ENCODE measurements at places on chromosomes 2 and 18. TPM values are rescaled to one million over a fixed set of nuclear protein-coding genes. Genes with fewer than 3 reads are reported as not detected.

DNA sequence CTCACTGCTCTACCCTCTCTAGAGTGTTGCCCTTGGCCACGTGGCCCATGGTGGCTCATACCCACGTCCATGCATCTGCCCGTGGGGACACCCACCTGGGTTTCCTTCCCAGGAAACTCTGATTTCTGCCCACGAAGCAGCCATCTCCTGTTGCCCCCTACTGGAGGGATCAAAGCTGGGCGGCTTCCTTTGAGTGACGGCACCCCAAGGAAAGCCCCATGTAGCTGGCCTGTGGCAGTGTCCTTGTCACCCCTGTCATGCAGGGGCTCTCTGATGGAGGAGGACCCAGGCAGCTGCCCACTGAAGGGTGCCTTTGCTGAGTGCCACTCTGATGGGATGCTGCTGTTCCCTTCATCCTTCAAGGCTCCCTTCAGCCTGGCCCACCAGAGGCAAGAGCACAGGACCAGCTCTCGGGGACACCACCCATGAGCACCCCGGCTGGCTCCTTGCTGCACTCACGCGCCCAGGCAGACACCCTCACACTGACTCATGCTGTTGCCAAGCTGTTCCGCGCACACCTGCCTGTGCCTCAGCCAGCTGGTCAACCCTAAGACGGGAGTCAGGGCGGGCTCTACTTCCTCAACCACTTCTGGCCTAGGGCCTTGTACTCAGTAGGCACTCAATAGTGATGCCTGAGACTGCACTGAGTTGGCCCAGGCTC, 101.1 kb downstream of the CTIF start:
- no peak for DNase-seq

The PAX3 gene
- not detected for total RNA-seq

The TTN gene
- total RNA-seq: 1.3 TPM

DNA sequence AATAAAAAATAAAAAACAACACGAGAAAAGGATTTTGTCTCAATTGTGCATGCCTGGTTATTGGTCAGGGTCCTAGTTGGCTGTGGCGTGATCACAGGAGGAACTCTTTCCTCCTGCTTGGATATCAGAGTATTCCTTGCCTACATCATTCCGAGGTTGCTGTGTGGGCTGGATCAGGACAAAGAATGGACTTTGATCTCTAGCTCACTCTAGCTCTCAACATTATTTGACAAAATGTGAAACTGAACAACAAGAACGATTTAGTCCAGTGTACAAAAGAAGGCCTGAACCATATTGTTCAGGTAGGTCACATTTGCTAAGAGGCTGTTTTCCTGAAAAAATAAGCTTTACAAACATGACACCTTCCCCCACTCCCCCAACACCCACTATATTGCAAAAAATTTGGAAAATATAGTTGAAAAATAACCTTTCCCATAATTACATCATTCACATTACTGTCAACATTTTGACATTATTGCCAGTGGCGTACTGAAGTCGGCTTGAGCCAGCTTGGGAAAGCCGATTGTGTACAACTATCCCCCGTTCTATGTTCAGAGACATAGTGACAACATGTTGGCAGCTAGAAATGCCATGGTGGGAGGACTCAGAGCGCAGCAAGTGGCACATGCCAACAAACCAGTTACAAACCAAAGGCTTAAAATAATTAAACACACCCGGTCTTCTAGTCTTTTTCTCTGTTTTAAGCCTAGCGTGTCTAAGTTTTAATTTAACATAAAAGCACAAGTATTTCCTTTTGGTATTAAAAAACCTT, 179.0 kb downstream of the LPIN1 start:
- DNase-seq: no peak

The CTAGE1 gene
- under 0.01 TPM for total RNA-seq

DNA sequence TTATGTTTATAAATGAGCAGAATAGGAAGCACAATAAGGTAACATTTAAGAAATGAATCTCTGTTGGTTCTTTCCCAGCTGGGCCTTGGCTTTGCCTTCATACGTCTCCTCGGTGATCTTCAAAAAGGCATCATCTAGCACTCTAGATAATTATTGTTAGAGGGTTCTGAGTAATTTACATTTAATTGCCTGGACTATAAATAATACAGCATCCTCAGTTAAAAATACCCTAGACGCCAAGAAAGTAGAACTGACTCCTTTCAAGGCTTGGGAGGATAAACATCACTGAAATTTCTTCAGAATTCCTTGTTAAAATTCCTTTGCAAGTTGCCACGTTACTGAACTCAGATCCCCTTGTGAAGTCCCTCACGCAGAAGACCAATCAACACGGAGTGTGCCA, 199.7 kb upstream of the BOD1L2 start:
- DNase-seq: no peak

The ATP6V1C2 gene
- 0.67 TPM for total RNA-seq

DNA sequence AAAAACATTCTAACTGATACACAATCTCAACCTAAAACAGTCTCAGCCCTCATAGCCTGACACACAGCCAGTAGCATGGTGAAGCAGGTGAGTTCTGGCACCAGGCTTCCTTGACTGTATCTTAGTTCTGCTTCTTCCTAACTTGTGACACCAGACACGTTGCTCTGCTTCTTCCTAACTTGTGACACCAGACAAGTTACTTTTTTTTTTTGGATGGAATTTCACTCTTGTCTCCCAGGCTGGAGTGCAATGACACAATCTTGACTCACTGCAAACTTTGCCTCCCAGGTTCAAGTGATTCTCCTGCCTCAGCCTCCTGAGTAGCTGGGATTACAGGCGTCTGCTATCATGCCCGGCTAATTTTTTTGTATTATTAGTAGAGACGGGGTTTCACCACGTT, 6.7 kb upstream of the ATG16L1 start:
- DNase-seq: no peak

GRCh38 chr2:160538559-160539355, 45.1 kb upstream of the RBMS1 start:
- DNase-seq: no peak

- DNase-seq: no peak
Measured at GRCh38 chr2:189555232-189555631, 25.4 kb downstream of the SLC40A1 start.

DNA sequence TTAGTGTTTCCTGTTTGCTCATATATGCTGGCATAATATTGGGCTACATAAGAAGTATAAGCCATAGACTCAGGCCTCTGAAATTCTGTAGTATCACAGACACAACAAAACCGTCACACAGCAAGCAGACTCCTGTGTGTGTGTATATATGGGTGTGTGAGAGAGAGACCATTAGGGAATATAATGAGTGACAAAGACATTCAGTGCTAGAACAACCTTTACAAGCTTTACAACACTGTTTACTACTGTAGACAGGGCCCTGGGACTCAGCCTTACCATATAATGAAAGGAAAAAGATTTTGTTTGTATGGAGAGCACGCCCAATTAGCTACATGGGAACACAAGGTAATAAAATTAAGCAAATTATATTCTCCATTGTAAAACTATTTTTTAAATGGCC, 65.4 kb upstream of the TMEM182 start:
- DNase-seq: no peak

- peak; percentile 46 for DNase-seq
Measured at GRCh38 chr2:201208563-201209252, 25.8 kb downstream of the CASP10 start.

DNA sequence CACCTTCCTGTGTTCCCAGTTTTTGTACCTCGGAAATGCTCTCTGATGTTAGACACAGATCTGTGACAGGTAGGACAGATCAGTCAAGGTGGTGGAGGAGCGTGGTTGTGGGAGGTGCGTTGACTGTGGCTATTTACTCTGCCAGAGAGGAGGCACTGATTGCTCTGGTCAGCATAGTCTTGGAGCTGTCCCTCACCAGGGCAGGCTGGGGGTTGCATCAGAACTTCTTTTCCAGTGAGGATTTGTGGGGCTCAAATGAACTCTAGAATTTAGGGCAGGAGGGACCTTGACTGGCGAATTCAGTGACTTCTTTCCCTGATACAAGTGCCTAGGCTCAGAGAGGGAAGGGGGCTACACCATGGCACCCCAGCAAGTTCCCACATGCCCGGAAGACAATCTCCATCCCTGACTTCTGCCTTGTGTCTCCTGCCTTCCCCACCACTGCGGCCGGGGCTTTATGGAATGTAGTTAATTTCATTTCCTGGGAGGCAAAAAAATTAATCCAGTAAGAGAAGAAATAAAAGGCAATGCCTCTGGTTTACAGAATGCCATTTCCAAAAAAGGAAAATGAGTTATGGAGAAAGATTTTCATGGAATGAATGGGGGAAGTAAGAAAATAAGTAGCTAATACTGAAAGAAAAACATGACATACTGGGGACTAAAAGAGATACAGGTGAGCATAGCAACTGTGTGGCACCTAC, 26.1 kb downstream of the NIFK start:
- no peak for DNase-seq

The ACTR1B gene
- 130 TPM for total RNA-seq

GRCh38 chr2:19674051-19675002, 227.5 kb downstream of the TTC32 start:
- DNase-seq: no peak

DNA sequence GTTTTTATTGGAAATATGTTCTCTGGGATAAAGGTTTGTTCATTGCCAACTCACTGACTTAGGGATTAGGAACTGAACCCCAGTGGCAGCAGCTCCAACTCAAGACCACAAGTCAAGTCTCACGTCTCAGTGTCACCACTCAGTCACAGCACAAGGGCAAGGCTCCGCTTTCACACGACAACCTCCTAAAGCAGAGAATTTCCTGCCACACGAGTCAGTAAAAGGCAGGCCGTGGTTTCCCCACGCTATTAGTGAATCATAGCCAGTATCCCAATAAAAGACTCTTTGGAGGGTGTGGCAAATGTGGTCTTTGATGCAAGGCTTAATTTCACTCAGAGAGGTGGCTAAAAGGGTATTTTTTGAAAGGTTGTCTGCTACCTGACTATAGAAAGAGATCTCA, 57.6 kb downstream of the PIEZO2 start:
- no peak for DNase-seq

GRCh38 chr2:182245963-182246362, 180.9 kb downstream of the PDE1A start:
- DNase-seq: no peak

Measured in adrenal gland (tissue), 19 donors.